ENCODE measurements at places on chromosomes 2 and 18.

DNA sequence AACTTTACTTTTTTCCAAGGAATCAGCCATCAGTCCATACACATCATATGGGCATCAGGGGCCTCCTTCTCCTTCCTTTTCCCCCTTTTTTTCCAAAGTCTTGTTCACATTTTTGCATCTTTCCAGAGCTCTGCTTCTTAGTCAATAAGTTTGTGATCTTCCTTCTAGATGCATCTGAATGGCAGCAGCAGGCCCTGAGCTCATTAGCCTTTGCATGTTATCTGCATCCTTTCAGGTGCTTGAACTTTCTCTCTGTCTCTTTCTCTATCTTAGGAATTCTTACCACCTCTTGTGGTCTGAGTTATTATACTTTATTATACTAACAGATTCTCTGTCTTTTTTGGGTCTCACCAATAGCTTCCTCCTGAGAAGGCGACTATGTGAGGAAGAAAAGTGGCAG lies 312.4 kb upstream of the FANCL start:
- DNase-seq, result no peak

GRCh38 chr2:20196657-20197161 lies 28.2 kb downstream of the SDC1 start:
- no peak for DNase-seq

DNA sequence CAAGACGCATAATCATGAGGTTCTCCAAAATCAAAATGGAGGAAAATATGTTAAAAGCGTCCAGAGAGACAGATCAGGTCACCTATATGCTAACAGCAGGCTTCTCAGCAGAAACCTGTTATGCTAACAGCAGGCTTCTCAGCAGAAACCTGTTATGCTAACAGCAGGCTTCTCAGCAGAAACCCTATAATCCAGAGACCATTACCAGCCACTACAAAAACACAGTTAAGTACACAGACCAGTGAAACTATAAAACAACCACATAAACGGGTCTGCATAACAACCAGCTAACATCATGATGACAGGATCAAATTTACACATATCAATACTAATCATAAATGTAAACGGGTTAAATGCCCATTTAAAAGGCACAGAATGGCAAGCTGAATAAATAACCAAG lies 1548.4 kb upstream of the TMEFF2 start:
- DNase-seq, result no peak

GRCh38 chr2:135473567-135473966 lies 57.5 kb downstream of the ZRANB3 start:
- no peak for DNase-seq

GRCh38 chr2:223606946-223607345 lies 4.8 kb upstream of the SCG2 start:
- DNase-seq, result no peak

DNA sequence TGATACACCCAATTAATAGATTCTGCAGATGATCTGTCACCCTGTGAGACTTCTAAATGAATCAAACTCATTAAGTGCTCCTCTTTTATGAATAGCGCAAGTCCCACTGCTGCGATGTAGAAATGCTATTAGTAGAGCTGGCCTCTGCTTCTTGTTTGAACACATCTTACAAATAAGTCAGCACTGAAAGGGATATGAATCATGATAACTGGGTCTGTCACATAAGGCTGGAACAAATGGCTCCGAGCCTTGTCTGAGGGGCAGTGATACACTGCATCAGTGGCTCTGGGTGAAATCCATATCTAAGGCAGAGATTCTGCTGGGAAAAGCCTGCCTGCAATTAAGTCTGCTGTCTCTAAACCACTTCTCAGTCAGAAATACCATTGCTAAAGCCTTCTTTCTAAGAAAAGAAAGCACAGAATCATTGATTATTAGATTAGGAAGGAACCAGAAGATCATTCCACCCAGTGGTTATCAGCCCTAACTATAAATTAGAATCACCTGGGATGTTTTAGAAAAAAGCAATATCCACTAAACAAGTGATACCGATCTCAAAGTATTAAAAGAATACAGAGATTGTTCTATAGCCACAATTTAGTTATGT lies 75.2 kb downstream of the SLC5A7 start:
- DNase-seq, result no peak

- no peak for DNase-seq
These were observed 5.4 kb upstream of the TDRD15 start for GRCh38 chr2:21118302-21118920.

GRCh38 chr2:102424754-102425153 lies 1.8 kb downstream of the IL18RAP start:
- no peak for DNase-seq

GRCh38 chr2:229622495-229623355 lies 91.6 kb downstream of the DNER start:
- DNase-seq, result no peak

DNA sequence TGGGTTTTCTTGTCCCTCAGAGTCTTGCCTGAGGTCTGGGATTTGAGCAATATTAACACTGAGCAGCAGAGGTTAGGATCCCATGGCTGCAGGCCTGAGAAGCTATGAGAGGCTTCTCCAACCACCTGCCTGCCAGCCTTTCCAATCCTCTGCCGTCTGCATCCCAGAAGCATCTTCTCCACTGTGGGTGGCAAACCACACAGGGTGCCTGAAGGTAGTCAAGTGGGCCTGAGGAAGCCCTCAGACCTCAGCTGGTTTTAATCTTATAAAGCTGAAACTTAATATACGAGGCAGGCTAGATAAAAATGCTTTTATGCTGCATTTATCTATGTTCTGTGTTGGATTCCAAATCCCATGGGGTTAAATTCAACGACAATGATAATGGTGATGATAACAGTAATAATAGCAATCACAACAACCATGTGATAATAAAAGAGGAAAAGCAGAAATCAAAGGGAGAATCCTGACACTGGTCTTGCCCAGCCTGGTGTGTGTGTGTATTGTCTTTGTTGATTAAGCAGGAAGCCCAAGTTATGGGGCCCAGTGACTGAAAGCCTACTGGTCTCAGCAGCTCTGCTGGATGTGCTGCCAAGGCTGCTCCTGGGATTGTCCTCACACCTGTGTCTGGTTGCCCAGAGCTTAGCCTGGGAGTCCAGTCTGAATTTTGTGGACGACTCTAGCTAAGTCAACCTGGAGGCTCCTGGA lies 59.7 kb upstream of the LDAH start:
- DNase-seq, result no peak

DNA sequence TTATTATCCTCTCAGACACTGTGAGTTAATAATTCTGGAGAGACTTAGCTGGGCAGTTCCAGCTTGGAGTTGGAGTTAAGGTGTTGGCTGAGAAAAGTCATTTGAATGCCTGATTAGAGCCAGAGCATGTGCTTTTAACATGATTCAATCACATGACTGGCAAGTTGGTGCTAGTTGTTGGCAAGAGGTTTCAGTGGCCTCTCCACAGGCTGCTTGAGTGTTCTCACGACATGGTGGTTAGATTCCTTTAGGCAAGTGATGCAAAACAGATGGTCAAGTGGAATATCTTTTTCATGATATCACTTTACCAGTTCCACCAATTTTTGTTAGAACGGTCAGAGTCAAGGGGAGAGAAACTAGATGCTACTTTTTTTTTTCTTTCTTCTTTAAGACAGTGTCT lies 262.7 kb upstream of the FN1 start:
- peak; percentile 87 for DNase-seq

- DNase-seq, result no peak
These were observed at the start of gene DCDC2C for GRCh38 chr2:3703236-3703756. TSS of gene DCDC2C (plus strand) at chr2:3703575. CDS start at chr2:3703752, 177 bp downstream.

DNA sequence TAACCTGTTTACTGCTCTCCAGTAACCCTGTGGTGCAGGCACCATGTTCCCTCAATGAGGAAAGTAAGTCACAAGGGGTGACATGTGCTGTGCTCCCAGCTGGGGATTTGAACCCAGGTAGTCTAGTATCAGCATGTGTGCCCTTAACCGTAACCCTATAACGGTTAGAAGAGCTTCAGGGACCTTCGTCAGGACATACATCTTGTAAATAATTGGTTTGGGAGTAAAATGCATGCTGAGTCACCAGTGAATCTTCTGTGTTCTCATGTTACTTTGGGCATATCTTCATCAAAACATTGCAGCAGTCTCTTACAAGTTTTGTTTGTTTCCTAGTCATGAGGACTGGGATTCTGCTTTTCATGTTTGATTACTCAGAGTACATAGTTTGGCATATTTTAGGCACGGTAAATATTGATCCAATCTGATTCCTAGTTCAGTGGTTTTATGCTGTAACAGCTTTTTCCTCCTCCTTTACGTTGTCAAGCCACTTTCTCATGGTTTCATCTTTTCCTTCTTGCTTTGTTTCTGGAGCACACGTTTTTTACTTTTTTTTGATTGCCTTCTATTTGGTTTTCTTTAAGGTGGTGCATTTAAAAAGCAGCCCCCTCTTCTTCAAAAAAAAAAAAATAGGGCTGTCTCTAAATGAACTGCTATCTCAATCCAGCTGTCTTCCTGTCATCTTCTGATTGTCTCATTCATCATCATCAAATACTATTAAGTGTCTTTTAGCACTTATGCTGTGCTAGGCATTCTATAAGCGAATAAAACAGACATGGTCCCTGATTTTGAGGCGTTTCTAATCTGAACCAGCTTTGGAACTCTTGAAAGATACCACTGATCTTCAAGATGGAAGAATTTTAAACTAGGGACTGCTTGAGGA lies 50.4 kb downstream of the CLIP4 start:
- DNase-seq, result peak; percentile 74

DNA sequence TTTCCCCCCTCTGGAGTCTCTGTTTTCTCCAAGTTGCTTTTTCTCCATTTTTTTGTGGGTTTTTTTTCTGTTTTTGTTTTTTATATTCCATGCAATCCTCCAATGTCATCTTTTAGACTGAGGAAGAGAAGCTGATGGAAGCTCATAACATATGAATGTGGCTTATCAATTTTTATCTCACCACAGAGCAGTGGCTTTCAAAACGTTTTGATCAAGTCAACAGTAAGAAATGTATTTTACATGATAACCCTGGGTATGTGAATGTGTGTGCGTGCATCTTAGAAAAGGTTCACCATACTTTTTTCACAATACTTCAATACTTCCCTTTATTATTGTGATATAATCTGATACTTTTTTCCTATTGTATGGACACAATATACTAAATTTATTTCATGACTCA lies 64.6 kb upstream of the CDCA7 start:
- DNase-seq, result no peak

- DNase-seq, result no peak
These were observed 127.2 kb upstream of the SP5 start for GRCh38 chr2:170587922-170588321.

DNA sequence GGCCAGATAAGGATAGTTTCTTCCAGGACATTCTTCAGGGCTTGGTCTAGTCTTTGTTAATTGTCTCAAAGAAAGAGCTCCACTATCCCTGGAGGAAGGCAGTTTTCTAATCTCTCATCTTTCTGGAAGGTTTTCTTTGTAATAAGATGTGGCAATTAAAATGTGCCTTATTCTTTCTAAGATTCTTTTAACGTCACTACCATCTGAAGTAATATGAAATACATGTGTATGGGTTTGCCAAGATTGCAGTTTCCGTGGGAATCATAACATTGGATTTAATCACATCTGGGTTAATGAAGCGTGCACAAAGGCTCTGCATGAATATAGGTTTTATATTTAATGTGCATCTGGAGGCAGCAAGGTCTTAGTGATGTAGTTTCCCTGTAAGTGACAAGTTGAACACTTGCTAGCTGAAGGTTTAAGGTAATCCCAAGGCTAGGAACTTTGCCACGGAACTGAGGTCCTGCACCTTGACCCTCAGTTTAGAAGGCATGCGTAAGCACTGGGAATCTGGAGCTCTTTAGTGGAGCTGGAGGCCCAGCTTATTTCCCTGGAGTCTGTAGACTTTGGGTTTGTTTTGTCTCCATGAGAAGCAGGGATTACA lies 25.7 kb downstream of the DIS3L2 start:
- DNase-seq, result no peak

DNA sequence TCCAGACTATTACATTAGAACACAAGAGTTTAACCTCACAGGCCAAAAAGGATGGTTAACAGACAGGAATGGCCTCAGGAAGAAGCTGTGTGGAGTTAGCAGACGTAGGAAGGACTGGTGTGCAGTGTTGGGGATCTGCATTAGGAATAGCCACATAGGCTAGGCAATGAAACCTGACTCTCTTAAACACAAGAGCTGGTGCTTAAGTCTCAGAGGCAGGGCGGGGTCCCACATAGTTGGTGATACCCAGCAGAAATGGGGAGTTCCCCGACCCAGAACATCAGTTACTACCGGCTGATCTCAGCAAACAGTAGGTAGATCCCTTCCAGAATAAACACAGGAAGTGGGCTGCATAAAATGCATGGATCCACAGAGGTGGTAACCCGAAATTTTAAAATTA lies 64.1 kb downstream of the CCDC93 start:
- no peak for DNase-seq

DNA sequence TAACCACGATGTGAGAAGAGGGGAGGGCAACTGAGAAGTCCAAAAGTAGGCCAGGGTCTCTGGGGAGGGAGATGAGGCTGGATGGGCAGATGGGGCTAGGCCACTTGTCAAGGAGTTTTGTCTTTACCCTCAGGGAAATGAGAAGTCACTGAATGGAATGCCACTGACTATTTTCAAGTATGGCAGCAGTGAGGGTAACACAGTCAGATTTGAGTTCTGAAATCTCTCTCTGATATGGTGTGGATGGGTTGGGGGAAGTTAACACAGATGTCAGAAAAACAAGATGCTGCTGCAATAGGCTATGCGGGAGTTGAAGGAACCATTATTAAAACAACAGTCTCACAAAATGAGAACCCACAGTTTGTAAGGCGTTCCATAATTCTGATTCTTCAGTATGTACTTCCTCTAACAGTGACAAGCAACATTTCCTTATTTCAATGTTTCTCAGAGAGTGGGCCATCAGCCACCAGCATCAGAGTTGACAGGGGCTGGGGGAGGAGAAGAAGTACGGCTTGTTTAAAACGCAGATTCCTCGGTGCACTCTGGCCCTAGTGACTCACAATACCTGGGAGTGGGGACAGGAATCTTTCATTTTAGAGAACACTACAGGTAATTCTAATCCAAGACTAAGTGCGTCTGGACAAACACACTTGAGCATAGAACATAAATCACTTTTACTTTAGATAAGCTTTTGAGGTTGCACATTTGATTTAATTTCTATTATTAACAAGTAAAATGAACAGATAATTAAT lies 301.5 kb upstream of the LYPD1 start:
- DNase-seq, result no peak

GRCh38 chr2:222892321-222892720 lies 31.5 kb downstream of the ACSL3 start:
- no peak for DNase-seq

- DNase-seq, result no peak
These were observed 24.2 kb downstream of the ADI1 start for GRCh38 chr2:3494984-3495666.

DNA sequence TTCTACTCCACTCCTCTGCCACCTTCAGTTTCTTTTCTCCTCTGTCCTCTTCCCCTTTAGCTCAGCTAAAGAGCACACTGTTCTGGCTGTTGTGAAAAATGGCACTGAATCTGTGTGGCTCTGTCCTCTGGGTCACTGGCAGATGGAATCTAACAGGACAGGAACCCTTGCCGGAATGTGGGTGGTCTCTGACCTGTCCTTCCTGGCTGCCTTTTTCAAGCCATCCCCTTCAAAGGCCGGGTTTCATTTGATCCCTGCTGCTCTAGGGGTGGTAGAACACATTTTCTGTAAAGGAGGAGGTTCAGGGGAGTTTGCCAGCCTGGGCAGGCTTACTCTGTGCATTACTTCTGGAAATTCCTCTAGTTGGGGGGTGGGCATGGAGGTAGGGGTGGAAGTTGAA lies 29.9 kb downstream of the MTCL1 start:
- no peak for DNase-seq

GRCh38 chr2:4096978-4097766 lies 393.8 kb downstream of the DCDC2C start:
- DNase-seq, result no peak

GRCh38 chr2:239318790-239319661 lies 81.8 kb downstream of the HDAC4 start:
- no peak for DNase-seq

Data from AG04450 (cell line).